ENCODE measurements at places on chromosomes 13 and 19.

GRCh38 chr19:3945838-3946237 is 13.0 kb downstream of the NMRK2 start:
- DNase-seq, result no peak

DNA sequence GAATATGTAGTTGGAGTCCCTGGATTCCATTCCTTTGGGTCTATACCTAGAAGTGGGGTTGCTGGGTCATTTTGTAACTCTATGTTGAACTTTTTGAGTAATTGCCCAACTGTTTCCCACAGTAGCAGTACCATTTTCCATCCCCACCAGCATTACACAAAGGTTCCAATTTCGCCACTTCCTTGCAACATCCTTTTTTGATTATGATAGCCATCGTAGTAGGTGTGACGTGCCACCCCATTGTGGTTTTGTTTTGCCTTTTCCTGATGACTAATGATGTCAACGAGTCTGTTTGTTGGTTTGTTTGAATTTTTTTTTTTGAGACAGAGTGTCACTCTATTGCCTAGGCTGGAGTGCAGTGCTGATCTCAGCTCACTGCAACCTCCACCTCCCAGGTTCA is 3.3 kb upstream of the PEX11G start:
- peak; percentile 43 for DNase-seq

DNA sequence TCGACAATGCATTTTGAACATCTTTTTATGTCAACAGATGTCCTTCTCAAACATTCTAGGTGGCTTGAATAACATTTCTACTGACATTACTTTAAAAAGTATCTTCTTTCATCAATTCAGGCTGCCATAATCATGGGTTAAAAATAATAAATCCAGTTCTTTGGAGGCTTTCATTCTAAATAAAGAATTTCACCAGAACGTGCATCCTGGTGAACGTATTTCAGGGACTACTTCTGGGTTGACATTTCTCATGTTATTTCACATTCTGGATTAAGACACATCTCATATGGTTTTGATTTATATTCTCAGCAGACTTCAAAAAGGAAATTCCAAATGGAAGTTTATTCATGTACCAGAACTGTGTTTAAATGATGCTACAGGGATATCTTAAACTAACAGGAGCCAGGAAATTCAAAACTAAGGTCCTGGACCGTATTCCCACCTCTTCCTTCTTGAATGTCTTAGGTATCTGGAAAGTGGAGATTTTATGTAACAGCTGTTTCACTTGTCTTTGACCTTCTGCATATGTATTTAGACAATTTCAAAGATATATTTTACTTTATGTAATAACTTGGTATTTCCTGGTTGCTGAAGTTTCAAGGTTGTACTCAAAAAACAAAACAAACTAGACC is 107.2 kb downstream of the STARD13 start:
- DNase-seq, result no peak

DNA sequence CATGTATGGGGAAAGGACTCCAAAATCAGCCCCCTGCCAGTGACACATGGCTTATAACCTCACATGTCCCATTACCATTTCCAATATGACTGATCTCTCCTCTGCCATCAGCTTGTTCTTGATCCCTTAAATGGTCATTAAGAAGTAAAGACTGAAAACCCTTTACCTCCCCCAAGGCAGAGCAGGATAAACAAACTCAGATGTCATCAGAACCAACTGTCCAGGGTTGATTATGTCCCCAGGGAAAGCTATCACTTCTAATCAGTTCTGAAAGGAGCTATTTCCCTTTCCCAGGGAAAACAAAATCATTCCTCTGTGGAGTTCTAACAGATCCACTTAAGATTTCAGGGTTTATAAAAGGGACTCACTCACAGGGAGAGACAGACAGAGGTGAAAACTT is 350.9 kb downstream of the SUCLA2 start:
- no peak for DNase-seq

DNA sequence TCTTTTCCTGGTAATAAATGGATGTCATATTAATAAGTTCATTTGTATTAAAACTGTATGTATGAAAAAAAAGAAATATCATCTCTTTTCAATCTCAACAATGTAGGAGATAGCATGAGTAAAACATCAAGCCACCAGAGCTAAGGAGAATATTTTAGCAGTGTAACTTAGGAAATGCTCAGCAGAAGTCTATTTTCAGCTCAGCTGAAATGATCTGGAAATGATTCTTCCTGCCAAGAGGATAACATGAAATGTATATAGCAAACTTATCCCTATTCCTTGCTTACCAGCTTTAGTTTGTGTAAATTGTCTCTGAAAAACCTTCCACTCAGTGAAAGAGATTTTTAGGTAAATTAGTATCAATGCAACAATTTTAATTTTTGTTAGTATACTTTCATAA is 1194.4 kb downstream of the SLITRK1 start:
- DNase-seq, result no peak

GRCh38 chr19:55441319-55441691 is 1.8 kb downstream of the SHISA7 start:
- no peak for DNase-seq

DNA sequence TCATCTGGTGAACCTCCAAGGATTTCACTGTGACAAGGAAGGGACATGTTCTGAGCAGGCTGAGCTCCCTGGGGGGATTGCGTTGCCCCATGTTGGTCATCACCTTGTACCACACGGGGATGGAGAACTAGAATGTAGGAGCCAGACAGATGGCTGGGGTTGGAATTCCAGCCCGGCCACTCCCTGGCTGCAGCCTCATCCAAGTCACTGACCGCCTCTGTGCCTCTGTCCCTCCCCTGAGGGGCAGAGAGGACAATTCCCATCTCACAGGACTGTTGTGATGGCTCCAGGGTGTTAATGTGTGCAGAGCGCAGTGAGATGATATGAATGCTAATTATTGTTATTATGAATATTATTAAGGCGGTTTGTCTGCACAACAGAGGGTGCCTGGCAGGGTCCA is 24.1 kb downstream of the ADGRL1 start:
- DNase-seq, result no peak

- no peak for DNase-seq
These were observed 41.6 kb downstream of the LRCH1 start for GRCh38 chr13:46594374-46595078.

DNA sequence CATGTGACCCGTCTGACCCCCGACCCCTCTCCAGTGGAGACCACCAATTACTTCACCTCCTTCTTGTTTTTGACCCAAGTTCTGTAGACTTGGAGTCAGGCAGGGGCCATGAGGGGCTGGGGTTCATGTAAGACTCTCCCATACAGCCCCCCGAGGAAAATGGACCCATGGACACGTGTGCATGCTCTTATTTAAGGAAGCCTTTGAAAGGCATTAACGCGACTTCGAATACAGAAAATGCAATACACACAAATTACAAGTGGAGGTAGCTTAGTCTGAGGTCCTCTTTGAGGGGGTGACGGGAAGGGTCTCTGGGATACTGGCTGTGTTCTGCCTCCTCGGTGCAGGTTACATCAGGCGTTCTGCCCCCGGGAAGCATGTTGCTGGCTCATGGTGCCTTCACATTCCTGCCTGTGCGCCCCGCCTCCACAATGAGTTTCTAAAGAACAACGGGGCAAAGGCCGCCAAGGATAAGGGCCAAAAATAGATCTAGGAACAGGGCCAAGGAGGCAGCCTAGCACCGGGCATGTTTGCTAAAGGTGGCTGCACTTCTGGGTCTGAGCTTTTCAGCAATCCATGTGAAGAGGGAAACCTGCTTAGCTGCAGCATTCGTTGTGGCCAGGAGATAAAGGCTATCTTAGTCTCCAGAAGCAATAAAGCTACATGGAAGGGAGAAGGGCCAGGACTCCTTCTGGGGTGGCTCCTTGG is 54.5 kb downstream of the RAB20 start:
- DNase-seq, result no peak

Measured in pulmonary artery endothelial cell (primary cell).